ENCODE measurements at places on chromosomes 5 and 9.
A peak's percentile ranks its signal among the peaks of the same experiment; 100 is the strongest.

DNA sequence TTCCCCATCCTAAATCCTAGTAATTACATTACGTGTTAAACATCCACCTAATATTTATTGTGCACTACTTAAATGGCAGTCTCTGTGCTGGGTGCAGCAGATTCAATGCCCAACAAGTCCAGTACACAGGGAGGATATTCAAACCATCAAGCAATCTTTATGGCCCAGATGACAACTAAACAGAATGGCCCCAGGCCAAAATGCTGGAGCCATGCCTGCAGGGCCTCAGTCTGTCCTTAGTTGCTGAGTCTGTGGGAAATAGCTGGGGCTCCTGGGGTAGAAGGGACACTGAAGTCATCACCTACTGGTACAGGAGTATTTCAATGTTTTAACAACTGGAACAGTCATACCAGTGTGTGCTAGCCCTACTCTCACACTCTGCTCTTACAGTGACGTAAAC is 153.5 kb downstream of the ZNF608 start:
- no peak for DNase-seq

GRCh38 chr5:54611290-54611951 is 93.9 kb downstream of the SNX18 start:
- no peak for DNase-seq

- peak; percentile 40 for DNase-seq
Observed at GRCh38 chr5:37839407-37840052, at the start of gene GDNF. GDNF (minus strand) TSS chr5:37840041; CDS start chr5:37834796, 5,245 bp downstream.

- DNase-seq, result no peak
Observed at GRCh38 chr9:134525841-134526583, 115.6 kb upstream of the COL5A1 start.

DNA sequence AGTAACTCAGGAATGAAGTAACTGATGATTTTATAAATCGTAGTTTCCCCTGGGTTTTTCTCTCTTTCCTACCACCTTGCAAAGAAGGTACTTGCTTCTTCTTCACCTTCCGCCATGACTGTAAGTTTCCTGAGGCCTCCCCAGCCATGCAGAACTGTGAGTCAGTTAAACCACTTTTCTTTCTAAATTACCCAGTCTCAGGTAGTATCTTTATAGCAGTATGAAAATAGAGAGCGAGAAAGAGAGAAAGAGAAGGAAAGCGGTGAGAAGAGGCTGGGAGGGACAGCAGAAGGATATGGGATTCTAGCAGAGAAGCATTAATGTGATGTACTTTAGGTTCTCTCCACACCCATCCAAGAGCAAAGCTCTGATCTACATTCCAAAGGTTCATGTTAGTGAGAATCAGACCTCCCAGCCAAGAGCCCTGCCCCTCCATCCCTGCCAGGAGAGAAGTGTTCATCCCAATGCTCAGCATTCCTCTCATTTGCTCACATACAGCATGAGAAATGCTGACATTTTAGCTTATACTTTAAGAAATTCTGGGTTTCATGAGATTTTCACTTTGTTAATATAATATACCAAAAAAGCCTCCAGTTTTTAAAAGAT is 185.0 kb upstream of the PTGER4 start:
- DNase-seq, result no peak

- DNase-seq, result no peak
Observed at GRCh38 chr5:102753889-102754766, 977 bp upstream of the PAM start.

- DNase-seq, result no peak
Observed at GRCh38 chr5:54207566-54207965, 102.8 kb downstream of the ARL15 start.

DNA sequence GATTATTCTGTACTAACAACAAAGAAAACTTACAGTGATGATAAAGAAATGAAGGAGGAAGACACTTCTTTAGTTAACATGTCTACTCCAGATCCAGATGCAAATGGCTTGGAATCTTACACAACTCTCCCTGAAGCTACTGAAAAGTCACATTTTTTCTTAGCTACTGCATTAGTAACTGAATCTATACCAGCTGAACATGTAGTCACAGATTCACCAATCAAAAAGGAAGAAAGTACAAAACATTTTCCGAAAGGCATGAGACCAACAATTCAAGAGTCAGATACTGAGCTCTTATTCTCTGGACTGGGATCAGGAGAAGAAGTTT is 67.9 kb downstream of the VCAN start:
- no peak for DNase-seq

DNA sequence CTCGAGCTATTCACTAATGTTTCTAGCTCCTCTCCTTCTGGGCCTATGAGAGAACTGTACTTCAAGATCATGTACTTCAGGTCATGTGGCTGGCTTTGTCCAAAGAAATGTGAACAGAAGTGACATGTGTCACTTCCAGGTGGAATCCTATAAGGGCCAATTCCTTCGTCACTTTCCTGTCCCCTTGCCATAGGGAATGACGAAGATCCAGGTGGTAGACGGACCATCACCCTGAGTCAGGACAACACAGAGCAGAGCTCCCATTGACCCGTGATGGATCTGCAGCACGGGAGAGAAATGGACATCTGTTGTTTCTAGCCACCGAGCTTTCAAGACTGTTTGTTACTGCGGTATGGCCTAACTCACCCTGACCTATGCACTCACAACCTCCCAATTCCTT is 157.0 kb downstream of the DRD1 start:
- DNase-seq, result no peak

DNA sequence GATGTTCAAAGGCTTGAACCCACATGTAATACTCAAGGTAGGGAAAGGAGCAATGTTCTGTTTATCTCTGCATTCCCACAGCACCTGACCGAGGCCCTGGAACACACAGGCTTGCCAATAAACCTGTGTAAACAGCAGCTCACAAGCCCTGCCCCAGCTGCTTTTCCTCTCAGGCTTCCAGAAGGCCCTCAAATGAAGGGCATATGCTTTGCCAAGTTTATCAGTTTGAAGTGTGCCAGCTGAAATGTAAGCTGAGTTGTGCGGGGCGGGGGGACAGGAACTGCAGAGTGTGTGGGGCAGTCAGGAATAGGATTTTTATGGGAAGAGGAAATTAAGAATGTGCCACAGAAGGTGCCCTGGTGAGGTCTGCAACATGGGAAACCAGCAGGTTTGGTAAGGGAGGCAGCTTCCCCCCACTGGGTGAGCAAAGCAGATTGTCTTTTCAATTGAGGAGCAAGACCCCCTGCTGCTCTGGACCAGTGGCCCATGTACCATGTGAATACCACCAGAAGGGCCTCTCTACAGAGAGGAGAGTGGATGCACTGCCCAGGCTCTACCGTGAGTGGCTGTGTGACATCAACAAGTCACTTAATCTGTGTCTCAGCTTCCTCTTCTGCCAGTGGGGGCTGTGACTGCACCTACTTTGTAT is 194.8 kb downstream of the SPOCK1 start:
- DNase-seq, result peak; percentile 79

GRCh38 chr5:125575171-125575890 is 828.9 kb upstream of the ZNF608 start:
- no peak for DNase-seq

DNA sequence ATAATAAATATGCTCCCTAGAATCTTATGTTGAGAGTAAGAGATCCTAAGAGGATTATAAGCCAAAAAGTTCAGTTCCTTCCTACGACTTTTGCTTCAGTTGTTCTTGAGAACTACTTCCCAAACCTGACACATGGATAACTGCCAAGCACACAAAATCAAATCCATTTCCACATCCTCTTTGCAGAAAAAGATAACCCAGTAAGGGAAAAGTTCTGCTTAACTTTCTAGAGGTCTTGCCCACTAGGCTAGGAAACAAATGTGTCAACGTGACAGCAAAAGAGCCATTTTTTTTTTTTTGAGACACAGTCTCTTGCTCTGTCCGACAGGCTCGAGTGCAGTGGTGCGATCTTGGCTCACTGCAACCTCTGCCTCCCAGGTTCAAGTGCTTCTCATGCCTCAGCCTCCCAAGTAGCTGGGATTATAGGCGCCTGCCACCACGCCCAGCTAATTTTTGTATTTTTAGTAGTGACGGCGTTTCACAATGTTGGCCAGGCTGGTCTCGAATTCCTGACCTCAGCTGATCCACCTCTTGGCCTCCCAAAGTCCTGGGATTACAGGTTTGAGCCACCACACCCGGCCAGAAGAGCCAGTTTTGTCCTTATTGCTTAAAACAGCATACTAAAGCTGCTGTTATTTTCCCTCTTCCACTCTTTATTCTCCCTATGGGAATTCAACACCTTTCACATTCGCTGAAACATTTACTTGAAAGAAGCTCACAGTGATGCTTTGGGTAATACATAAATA is 24.2 kb downstream of the CSNK1A1 start:
- no peak for DNase-seq

- DNase-seq, result no peak
Observed at GRCh38 chr5:31711935-31712592, 73.1 kb downstream of the PDZD2 start.

DNA sequence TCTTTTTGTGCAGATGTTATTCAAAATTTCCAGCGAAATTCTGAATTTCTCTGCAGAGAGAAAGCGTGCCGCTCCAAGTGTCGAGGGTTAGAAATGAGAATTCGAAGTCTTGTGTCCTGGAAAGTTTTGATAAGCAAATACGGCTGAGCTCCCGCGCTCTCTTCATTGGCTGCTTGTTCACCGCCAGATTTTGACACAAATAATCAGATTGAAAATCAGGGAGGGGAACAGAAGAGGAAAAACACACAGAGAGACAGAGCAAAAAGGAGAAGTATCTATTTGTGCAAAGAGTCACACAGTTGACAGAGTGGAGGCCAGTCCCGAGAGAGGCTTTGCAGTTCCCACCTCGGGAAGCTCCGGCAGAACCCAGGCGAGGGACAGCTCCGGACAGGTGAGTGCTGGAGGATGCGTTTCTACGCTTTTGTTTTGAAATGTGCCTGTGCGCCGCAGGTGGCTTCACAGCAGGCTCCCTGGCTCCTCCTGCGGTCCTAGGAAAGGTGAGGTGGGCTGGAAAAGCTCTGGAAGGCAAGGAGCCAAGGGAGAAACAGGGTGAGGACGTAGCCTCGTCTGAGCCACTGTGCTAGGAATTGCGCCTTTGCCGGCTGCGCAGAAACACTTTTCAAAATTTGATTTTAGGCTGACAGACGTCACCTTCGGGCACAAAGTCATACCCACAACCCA is at the start of gene GFI1B:
Gene GFI1B, plus strand, starts transcription at position 244 of the 681 bp plus-strand sequence. CDS start 7,985 bp downstream, outside the sequence.
- DNase-seq, result no peak

- DNase-seq, result no peak
Observed at GRCh38 chr5:59094864-59095263, 512.0 kb downstream of the RAB3C start.

- no peak for DNase-seq
Observed at GRCh38 chr5:2259494-2260107, 376.9 kb upstream of the IRX4 start.

DNA sequence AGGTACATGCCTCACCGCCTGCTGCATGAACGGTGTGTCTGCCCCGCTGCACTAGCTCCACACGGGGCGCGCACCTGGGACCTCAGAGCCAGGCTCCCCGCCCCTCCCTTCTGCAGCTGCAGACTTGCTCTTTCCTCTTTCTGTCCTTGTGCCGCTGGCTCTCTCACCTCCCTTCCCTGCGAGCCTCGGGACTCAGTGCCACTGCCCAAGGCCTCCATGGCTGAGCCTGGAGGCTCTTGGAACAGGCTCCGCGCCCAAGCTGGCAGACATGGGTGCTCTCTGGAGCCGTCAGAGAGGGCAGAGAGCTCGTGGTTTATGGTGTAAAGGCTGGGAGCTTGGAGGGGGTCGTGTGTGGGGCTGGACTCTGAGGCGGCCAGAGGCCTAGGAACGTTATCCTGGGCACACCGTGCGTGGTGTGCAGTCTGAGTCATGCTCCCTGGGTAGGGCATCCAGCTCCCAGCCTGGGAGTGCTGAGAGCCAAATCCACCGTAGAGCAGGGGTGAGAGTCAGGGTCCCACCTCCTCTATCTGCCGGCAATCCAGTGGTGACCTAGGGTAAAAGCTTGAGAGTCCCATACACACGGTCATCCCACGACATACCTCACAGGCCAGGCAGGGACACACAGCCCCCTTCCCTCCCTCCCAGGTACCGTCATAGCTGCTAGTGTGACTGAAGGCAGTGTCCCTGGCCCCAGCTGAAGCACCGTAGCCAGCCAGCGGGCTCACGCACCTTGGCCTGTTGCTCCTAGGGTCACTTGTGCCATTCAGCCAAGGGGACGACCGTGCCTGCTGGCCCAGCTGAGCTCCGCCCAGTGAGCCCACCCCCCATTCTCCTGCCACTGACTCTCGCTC is 22.4 kb downstream of the GOLGA2 start:
- DNase-seq, result no peak

DNA sequence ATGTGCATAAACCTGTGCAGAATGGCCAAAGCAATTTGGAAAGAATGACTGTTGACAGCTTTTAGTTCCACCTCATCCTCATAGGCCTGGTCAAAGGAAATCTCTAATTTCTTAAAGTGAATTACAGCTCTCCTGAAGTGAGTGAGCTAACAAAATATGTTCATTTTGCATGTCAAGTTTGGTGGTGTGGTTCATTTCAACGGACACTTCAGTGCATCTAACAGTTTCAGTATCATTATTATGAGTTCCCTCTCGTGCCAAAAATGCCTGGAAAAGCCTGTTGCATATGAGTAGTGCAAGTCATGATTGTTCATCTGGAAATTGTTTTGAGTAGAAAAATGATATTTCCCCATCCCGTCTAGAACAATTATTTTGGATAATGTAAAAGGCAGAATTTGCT is 53.2 kb upstream of the HMHB1 start:
- DNase-seq, result no peak

Measured in NCI-H510A (cell line).